ENCODE measurements at places on chromosomes 12 and 14. TPM values are rescaled to one million over a fixed set of nuclear protein-coding genes. Genes with fewer than 3 reads are reported as not detected.

DNA sequence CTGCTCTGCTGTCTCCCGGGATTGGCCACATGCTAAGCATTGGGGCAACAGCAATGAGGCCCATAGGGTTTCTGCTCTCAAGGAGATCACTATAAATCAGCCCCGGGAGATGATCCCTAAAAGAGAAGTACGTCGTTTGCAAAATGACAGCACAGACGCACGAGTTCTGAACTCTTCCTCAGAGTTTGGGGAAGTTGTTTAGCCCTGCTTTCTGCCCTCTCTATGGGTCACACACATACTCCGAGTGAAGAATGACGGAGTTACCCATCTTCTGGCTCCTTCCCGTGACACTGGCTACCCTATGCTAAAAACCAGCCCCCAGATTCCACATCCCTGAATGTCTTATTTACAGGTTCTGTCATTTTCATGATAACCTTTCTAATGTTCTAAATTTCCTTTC lies 258.0 kb upstream of the PLEKHG7 start:
- no peak for DNase-seq

GRCh38 chr14:55758796-55759195 lies 178.8 kb downstream of the KTN1 start:
- no peak for DNase-seq

DNA sequence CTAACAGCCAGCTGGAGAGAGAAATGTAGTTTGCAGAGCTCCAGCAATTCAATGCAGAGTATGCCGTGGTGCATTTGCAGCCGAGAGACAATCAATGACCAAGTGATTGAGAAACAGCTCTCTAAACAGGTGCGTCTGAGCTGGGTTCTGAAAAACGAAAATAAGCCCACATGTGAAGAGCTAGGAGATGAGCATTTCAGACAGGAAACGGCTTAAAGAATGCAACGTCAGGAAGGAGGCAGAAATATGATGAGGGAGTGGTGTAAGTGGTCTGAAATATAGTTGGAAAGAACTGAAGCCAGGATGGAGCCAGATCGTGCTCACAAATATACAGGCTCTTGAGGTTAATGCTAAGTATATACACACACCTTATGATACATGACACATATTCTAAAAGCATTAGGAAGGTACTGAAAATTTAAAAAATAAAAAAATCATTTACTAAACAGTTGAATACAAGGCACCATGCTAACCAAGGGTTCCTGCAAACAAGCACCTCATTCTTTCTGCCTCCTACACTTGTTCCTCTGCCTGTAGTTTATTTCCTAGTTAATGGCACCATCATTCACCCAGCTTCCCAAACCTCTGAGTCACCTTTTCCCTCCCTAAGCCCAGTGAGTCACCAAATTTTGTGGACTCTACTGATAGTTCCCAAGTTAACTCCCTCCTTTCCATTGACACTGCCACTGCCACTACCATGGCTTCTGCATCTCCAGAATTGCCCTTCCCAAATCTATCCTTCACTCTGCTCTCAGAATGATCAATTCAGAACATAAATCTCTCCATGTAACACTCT lies 2.3 kb upstream of the GARIN2 start:
- DNase-seq = no peak

DNA sequence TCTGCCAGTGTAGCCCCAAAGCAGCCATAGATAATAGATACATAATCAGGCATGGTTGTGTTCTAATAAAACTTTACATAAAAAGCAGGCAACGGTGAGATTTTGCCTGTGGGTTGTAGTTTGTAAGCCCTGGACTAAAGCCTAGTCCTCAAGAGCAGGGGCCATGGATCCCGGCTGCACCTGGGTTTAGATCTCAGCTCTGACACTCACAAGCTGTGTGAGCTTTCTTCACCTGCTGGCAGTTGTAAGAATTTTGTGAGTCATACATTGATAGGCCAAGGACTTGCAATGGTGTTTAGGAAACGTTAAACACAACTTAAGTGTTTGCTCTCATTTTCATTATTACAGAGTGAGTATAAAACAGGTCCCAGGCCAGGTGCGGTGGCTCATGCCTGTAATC lies 395.8 kb upstream of the TBX3 start:
- no peak for DNase-seq

DNA sequence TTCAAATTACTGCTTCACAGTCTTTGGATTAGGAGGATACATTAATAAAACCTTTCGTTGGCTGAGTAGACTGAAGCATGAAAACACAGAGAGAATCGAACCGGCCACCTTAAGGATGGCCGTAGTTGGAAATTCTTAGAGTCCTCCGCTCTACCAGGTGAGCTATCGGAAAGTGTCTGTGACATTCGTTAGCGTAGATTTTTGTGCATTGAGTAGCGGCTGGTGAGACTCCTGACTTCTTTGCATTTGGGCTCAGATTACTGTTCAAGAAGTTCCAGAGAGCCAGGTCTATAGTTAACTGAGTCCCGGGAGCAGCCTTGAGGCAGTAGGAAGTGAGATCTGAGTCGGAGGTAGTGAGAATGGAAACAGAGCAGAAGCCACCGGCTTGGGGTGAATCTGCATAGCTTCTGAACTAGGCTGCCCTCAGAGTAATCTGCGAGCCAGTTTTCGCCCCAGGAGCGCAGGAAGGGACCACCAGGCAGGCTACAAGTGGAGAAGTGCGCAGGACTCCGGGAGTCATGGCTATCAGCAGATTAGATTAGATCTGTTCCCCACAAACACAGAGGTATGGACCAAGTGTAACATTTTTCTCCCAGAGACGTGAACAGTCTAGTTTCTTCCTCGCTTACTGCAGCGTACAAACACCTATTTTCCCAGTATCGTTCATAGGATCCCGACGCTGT lies 11.0 kb downstream of the OR6S1 start:
- DNase-seq = no peak

- DNase-seq = no peak
Measured at GRCh38 chr12:127054531-127054930, 1212.4 kb upstream of the TMEM132C start.

DNA sequence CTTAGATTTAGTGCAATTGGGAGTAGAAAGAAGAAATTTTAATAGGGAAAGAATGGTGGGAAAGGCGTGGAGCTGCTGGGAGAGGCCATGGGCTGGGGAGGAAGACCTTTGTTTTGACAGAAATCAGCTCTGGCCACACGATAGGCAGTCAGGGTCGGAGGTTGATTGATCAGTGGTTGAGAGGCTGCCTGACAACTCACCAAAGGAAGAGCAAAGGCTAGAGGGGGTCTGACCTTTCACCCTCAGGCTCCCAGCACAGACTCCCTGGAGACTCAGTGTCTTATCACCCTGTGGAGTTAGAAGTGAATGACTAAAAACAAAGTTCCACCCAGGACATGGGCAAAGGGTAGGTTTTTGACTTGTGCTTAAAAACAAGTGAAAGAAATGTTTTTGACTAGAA lies 18.0 kb upstream of the NKX2-8 start:
- no peak for DNase-seq

DNA sequence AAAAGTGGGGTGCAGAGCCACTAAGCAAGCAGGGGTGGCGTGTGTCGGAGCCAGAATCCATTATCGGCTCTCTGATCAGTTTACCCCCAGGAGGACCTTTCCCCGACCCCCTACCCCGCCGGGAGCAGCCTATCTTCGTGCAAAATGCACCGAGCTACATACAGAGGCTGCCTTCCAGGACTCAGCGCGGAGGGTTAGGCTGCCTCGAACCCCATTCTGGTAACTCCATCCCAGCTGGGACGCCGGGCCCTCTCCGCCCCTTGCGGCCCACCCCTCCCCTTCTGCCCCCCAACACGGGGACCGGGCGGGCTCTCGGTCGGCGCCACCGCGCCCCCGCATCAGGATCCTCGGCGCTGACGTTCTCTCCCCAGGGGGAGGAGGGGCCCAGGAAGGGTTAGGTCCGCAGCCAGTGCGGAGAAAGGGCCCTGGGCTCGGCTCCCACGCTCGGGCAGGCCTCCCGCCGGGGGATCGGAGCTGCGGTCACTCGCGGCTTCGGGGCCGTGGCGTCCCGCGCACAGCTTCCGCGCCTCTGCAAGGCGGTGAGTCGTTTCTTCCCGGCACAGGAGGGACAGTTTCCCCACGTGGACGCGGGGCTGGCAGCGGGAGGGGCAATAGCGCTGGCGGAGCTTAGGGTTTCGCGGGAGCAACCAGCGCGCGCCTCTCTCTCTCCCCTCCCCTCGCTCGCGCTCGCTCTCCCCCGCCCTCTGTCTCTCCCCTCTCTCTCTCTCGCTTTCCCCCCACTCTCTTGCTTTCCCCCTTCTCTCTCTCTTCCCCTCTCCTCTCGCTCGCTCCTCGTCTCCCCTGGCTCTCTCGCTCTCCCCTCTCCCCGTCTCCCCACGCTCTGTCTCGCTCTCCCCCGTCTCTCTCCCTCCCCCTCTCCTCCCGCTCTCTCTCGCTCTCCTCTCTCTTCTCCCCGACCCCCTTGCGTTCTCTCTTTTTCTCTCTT lies 12.5 kb upstream of the MAP3K9 start:
- DNase-seq = no peak

- DNase-seq = peak; percentile 51
Measured at GRCh38 chr12:65728848-65729793, 95.2 kb upstream of the HMGA2 start.

- no peak for DNase-seq
Measured at GRCh38 chr14:42192738-42193653, 586.3 kb downstream of the LRFN5 start.

GRCh38 chr14:51260225-51260624 lies 20.2 kb downstream of the TMX1 start:
- no peak for DNase-seq

- DNase-seq = no peak
Measured at GRCh38 chr14:29937116-29937515, 9.5 kb upstream of the PRKD1 start.

DNA sequence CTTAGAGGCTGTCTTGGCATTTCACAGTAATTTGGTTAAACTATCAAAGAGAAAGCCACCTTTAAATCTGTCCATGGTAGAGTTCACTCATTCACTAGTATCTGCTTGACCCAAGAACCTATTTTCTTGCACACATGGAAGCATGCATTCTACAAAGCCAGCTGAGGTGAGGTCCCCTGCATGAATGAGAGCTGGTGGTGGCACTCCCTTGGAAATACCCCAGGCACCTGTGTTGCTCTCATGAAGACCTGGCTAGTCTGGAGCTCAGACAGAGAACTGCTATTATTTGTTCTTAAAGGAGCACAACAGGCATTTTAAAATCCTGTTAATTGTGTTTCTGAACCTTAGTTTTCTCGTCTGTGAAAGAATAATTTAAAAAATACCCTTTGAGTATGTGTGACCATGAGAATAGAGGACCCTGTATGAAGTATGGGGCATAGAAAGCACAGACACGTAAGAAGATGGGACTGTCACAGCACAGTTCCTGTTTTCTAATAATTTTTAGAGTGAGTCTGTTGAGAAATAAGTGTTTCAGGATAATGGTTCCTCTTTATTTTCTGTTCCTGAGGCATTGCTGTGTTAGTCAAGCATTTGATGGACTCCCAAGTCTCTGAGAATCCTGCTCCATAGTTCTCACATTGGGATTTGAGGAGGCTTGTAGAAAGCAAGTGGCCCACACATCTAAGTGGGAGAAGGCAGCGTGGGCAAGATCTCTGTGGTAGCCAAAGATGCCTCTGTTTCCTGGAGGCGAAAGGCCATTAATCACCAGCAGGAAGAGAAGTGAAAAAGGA lies 10.9 kb downstream of the RGS6 start:
- DNase-seq = no peak

DNA sequence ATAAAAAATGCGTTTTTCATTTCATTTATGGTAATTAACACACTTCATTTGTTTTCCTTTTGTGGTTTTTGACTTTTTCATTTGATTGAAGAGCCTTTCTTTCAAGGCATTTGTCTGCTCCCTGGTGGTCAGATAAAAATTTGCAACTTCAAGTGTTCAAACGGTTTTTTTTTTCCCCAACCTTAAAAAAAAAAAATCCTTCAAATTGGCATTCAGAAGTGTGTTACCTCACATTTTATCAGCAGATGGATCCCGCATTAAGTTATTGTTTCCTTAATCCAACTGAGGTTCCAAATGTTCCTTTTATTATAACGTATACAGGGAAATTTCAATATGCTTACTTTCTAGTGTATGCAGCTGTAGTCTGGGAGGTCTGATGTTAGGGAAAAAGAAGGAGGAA lies 47.2 kb downstream of the MYF5 start:
- no peak for DNase-seq

- DNase-seq = no peak
Measured at GRCh38 chr14:49677643-49678042, 10.4 kb downstream of the POLE2 start.

GRCh38 chr12:31868965-31869364 lies 90.2 kb upstream of the RESF1 start:
- DNase-seq = no peak

GRCh38 chr12:96258104-96258961 lies 64.2 kb downstream of the ELK3 start:
- no peak for DNase-seq

DNA sequence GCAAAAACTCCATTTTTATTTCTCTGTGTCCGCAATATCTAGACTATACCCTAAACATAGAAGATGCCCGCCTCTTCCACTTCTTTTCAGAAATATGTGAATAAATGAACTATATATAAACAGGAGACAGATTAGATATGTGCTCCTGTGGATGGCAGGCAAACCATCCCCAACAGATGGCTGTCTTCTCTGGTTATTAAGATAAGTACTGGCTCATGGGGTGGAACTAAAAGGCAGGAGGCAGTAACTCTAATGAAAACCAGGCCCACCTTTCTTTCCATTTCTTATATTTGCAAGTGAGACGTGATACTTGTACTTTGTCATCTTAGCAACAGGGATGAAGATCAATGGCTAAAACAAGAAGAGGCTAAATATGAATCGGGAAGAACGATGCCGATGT lies 20.2 kb downstream of the E2F7 start:
- DNase-seq = no peak

GRCh38 chr12:96720363-96720705 lies 186.7 kb upstream of the NEDD1 start:
- DNase-seq = no peak

- DNase-seq = no peak
Measured at GRCh38 chr14:99574099-99574880, 29.7 kb downstream of the CCDC85C start.

GRCh38 chr14:52402812-52403526 lies 88.9 kb downstream of the PTGER2 start:
- DNase-seq = no peak

- no peak for DNase-seq
Measured at GRCh38 chr12:19138956-19139355, 9.4 kb downstream of the PLEKHA5 start.

KRT74 gene
- not detected for polyA plus RNA-seq

BHLHE41 gene
- 3.1 TPM for polyA plus RNA-seq

KCNC2 gene
- polyA plus RNA-seq = 0.94 TPM

SRSF5 gene
- polyA plus RNA-seq = 463 TPM

DCN gene
- 449 TPM for polyA plus RNA-seq

AGAP2 gene
- polyA plus RNA-seq = 1.8 TPM

FOXN4 gene
- polyA plus RNA-seq = 2.6 TPM

C14orf39 gene
- 0.44 TPM for polyA plus RNA-seq

TAS2R42 gene
- polyA plus RNA-seq = not detected

TROAP gene
- polyA plus RNA-seq = 18.3 TPM

KCNK10 gene
- 0.30 TPM for polyA plus RNA-seq

C12orf54 gene
- polyA plus RNA-seq = 0.77 TPM

PGF gene
- 9.5 TPM for polyA plus RNA-seq

CISTR gene
- polyA plus RNA-seq = not detected

TPPP2 gene
- polyA plus RNA-seq = 4.0 TPM

TMEM233 gene
- 1.6 TPM for polyA plus RNA-seq

NELL2 gene
- 22.8 TPM for polyA plus RNA-seq

SPX gene
- 18.2 TPM for polyA plus RNA-seq

All from left renal cortex interstitium (tissue), 4 donors.